Stimulated activated CD4-positive, alpha-beta T cell treated with anti-CD3 and anti-CD28 coated beads, TNF-alpha, amount 100 ng/mL, for 48 hours (primary cell): ENCODE measurements at places on chromosomes 4 and X.

DNA sequence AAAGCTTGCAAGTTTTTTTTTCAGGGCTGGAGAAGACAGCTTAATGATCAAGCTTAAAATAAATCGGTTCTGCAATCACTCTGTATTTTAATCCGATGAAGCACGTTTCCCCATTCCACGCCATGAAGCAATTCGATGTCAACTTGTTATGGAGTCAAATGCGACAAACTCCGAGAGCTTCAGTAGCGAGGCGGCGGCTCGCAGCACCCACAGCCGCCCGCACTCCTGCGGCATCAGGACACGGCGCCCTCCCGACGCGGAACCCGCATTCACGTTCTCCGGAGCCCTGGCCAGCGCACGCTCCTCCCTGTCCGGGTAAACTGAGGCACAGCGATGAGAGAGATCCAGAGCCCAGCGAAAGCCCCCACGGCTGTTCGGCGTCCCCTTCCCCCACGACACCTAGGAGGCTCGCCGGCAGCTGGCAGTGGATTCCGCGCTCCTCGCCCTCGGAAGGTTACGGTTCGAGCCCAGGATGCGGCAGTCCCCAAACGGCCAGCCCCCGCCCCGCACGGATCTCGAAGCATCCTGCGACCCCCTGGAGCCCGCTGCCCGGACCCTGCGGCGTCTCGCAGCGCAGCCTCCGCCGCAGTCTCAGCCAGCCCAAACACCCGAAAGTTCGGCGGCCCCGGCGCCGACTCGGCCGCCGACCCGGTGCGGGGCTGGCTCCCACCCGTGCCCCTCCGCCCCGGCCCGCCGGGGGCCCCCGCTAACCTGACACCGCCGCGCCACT lies 507 bp downstream of the MFAP3L start:
- no peak for DNase-seq

DNA sequence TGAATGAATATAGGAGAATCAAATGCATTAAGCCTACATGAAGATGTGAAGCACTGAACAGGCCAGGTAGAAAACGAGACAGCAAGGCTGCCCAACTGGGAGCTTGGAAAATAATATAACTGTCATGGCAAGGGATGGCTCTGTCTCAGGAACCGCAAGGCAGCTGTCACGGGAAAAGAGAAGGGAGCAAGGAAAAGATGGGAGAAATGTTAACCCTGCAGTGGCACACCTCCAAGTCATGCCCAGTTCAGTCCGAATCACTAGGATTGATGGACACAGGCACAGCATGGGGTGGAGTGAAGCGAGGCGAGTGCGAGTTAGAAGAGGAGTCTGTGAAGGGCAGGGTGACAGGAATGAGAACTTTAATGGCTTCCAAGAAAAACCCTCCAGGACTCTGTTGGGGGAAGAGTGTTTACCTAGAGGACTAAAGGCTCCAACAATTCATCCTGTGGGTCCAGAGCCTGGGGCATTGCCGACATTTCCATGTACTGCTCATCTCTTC lies 144.1 kb upstream of the ETNPPL start:
- no peak for DNase-seq

DNA sequence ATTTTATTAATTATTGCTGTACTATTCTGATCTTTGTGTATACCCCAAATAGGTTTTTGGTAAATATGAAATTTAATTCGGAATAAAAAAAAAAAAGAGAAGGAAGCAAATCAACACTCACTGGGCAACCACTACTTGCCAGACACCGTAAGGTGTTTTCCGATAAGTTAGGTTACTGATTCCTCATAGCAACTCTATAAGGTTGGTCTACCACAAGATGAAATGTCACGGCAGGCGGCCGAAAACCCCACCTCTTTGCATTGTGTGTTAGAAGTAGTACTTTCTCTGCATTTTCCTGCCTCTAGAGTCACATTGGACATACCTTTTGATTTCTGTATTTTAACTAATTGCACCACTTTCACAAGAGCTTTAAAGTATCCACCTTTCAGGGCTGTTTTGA lies 44.5 kb upstream of the RASGEF1B start:
- DNase-seq, result no peak

DNA sequence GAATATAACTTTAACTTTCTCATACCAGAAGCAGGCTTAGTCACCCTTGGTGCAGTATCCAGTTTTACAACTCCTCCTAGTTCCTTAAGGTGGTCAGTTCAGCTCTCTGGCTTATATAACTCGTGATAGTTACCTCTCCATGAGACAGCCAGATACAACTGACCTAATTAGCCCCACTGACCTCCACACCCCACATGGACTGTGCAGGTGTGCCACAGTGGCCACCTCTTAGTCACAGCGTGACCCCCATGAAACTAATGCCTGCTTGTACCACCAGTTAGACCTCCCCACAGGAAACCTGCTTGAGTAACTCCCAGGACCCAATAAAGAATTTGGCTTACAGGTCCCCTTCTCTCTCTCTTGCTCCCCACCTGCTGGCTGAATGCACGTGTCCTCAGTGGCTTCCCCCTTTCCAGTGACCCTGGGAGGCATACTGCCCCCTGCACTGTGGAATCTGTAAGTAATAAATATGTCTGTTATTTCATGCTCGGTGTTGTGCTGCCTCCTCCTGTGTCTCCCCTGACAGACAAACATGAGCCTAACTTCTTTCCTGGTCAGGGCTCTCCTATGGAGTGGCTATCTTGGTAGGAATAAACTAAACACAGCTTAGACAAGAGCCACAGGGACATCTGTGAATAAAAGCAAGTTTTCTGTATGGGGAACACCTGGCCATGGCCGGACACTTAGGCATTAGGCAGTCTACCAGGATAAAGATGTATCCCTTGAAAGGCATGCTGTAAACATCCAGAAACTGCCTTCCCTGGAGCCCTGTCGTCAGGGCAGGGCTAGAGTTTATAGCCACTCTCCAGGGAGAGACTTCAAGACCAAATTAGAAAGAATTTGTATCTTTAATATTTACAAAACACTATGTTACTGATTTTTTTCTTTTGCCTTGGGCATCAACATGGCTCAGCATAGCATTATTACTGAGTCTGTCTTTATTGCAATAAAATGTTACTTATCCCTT lies 209.7 kb upstream of the BOD1L1 start:
- no peak for DNase-seq

GRCh38 chr4:7134737-7135388 lies 57.5 kb upstream of the SORCS2 start:
- no peak for DNase-seq

DNA sequence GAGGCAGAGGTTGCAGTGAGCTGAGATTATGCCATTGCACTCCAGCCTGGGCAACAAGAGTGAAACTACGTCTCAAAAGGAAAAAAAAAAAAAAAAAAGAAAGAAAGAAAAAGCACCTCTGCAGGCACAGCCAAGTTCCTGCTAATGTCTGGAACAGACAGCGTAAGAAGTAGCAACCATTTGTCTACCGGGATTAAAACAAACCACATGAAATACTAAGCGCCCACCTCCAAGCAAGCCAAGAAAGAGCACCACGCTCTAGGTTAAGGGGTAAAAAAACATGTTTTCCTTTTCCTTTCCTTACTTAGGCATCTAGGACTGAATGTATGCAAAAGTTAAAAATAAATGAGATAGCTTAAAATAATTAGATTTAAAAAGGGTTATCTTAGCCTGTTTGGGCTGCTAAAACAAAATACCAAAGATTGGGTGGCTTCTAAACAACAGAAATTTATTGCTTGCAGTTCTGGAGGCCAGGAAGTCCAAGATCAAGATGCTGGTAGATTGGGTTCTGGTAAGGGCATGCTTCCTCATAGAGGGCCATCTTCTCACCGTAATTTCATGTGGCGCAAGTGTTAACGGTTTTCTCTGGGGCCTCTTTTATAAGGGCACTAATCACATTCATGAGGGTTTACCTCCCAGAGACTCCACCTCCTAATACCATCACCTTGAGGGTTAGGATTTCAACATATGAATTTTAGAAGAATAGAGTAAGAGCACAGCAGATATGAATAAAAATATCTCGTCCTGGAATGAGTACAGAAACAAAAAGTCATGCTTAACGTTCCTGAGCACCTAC lies 12.3 kb downstream of the GPC4 start:
- DNase-seq, result no peak

GRCh38 chr4:101989551-101989950 lies 199.0 kb downstream of the BANK1 start:
- DNase-seq, result no peak

DNA sequence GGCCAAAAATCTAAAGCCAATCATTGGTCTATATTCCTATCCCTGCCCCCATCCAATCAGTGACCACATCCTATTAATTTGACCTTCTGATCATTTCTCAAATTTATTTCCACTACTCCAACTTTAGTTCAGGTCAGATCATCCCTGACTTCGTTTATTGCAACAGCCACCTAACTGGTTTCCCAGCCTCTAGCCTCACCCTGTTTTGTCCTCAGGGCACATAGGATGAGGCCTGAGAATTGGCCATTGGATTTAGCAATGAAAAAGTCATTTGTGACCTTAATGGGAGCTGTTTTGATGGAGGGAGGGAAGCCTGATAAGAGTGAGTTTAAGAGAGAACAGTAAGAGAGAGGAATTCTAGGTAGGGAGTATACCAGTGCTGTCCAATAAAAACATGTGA lies 155.0 kb downstream of the AMMECR1 start:
- DNase-seq, result no peak

GRCh38 chr4:76856243-76857073 lies 41.5 kb downstream of the SOWAHB start:
- no peak for DNase-seq

DNA sequence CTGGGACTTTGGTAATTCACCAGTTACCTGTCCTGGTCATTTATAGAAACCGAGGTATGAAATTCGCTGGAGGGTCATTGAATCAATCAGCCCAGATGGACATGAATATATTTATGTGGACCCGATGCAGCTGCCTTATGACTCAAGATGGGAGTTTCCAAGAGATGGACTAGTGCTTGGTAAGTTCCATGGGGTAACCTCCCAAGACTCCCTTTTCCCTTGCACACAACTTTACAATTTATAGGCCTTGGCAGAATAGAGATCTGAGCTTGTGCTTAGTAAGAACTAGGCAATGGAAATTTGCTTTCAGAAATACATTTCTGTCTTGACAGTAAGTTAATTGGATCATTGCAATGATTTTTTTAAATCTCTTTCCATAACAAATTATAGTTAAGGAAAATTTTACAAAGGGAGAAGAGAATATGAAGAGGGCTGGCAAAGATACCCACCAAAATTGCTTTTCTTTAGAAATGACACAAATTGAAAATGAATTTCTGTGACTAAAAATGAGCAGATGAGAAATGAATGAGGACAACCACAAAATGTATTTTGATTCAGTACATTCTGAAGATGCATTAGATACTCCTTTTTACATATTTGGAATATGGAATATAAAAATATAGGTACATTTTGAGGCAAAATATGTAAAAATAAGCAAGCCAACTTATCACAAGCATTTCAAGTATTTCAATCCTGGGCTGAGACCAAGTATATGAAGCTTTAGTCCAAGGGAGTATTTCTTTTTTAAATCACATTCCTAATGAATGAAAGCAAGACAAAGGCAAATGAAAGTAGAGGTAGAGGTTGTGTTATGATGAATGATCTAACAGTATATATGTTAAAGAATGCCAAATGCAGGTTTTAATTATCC lies 45.9 kb downstream of the PDGFRA start:
- DNase-seq, result no peak

GRCh38 chr4:84803720-84804119 lies 162.8 kb downstream of the WDFY3 start:
- DNase-seq, result no peak

DNA sequence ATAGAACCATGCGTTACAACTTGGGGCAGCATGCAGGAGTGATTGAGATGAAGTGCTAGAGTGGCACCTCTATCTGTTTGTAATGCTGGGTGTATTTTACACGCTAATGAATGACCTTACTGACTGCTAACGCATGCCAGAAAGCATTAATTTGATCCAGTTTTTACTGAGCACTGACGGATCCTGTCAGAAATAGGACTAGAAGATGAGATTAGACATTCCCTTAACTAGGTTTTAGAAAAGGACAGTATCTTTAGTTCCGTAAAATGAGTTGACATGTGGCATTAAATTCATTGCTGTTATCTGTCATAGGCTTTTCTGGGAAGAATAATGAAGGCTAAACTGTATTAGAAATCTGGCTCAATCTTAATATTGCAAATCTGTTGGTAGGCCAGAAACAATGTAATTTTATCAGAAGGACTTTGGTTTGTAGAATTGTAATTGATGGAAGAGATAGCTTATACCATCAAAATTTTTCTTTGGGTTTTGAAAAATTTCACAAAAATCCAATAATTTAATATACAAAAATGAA lies 140.4 kb upstream of the WDFY3 start:
- DNase-seq, result no peak
